ENCODE measurements at places on chromosomes 16 and 17.
A peak's percentile ranks its signal among the peaks of the same experiment; 100 is the strongest.

GRCh38 chr17:4511199-4511932 lies 12.7 kb downstream of the SPNS2 start:
- DNase-seq = no peak

DNA sequence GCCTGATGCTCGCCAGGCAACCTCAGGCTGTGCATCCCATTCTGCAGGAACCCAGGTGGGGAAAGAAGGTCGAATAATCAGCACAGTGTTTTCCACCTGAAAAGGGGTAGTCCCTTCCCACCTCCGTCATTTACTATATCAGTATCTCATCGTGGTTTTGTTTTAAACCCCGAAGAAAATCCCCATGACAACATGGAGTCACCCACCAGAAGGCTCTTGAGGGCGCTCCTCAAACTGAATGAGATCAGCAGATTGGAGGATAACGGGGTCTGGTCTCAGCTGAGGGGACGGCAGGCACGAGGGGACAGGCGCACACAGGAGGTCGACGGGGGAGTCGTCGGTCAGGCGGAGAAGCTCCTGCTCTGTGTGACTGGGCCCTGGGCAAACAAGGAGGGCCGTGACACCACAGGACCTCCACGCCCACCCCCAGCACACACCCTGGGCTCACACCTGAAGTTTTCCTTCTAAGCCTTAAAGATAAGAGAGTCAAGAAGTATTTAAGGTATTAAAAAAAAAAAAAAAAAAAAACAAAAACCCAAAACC lies 44.2 kb downstream of the MARF1 start:
- no peak for DNase-seq

DNA sequence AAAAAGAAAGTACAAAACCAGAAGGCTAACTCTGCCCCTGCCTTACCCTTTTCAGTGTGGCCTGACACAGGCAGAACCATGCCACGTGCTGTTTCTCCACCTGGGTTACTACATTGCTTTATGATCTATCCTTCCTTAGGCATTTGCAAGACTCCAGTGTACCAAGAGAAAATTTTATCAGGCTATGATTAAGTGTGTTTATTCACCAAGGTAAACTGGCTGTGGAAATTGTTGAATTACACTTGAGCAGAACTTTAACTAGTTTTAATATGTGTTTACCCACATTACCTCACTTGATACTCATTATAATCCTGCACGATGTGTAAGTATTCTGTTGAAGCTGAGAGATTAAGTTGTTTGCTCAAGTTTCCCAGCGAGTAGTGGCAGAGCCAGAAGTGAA lies 129.7 kb upstream of the MYOCD start:
- no peak for DNase-seq

DNA sequence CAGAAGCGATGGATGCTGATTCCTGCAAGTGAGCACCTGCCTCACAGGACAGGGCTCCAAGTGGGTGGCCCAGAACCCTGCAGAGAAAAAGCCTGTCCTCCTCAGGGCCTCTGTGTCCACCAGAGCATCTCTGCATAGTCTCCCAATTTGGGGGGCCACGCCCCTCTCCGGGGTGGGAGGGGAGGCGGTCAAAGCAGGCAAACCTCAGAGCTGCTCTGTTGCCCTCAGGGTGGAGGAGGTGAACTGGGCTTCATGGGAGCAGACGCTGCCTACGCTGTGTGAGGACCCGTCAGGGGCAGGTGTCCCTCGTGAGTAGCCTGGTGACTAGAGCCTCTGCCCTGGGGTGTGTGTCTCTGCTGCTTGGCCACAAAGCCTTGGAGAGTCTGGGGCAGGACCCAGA lies 19.3 kb downstream of the TRPV2 start:
- no peak for DNase-seq

DNA sequence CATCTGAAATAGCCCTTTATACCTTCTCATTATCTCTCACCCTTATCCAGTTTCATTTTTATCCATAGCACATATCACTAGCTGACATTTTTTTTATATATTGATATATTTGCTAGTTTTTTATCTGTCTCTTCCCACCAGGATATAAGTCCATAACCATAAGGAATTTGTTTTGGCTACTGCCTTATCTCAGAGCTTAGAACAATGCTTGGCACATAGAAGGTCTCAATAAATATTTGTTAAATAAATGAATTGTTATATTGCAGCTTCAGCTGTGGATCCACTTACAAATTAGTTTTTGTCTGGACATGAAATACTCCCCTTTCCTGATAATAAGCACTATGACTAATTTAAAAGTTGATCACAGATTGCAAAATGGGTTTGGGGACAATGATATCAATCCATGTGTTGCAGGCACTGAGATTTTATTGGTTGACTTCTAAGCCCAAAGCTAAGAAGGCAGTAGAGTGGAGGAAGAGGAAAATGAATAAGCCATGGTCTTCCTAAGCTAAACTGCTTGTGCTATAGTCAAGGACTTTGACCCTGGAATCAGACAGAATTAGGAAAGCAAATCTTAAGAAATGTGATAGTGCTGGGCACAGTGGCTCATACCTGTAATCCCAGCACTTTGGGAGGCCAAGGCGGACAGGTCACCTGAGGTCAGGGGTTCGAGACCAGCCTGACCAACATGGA lies 31.9 kb upstream of the YPEL2 start:
- no peak for DNase-seq

DNA sequence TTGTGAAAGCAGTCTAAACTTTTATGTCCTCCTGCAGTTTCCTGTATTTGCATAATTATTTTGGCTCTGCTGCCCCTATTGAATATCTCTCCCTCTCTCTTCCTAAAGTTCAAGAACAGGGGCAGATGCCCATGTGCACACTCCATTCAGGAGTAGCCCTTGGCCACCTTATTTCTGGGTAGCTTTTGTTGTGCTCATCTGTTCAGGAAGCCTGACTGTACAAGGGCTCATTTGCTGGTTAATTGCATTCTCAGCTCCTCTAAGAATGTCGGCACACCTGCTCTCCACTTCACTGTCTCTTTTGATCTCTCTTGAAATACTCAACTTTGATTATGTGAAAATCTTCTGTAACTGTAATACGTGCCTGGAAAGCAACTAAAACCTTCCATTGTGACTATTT lies 1378.8 kb upstream of the CDH8 start:
- no peak for DNase-seq

- no peak for DNase-seq
These were observed 30.2 kb downstream of the SALL1 start for GRCh38 chr16:51120730-51121347.

- no peak for DNase-seq
These were observed 22.9 kb downstream of the C1QTNF1 start for GRCh38 chr17:79046916-79047280.

DNA sequence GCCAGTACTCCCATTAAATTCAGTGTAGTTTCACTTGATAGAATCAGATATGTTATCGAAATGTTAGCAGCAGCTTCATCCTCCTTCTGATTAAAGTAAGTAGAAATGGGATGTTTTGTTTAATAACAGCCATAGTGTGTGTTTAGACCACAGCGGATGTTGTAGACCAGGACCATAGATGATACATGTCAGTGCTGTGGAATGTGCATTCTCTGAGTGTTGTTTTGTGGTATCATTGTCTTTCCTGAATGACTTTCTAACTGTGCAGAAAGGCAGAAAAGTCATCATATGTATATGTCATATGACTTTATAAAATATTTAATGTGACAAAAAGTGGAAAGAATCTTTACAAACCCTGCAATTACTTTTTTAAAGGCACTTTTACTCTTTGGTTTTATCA lies 55.6 kb downstream of the CYLD start:
- no peak for DNase-seq

GRCh38 chr16:23801378-23801777 lies 34.4 kb upstream of the PRKCB start:
- peak; percentile 50 for DNase-seq

- DNase-seq = no peak
These were observed 15.0 kb upstream of the HEATR3 start for GRCh38 chr16:50050802-50051201.

DNA sequence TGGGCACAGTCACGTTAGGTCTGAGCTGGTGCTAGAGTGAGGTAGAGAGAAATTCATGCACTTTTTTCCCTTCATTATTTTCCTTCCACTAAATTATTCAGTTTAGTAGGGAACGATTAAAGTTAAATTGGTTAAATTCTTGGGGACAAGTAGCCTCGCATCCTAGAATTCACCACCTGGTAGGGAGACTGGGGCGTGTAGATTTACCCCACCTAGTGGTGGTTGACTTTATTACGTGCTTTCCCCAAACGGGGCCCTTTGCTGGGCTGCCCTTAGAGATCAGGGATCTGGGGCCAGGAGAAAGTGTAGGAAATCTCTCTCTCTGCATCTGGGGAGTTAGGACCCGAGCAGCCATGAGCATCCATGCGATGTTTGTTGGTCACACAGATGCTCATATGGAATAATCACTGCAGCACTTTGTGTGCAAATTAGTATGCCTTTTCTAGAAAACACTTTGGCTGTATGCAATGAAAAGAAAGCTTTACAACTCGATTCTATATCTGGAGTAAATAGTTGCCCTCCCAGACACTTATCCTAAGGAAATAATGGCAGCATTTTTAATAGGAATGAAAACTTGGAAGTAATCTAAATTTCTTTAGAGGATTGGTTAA lies 107.0 kb downstream of the PLCG2 start:
- DNase-seq = no peak

- no peak for DNase-seq
These were observed 796 bp downstream of the NPB start for GRCh38 chr17:81902653-81903414.

DNA sequence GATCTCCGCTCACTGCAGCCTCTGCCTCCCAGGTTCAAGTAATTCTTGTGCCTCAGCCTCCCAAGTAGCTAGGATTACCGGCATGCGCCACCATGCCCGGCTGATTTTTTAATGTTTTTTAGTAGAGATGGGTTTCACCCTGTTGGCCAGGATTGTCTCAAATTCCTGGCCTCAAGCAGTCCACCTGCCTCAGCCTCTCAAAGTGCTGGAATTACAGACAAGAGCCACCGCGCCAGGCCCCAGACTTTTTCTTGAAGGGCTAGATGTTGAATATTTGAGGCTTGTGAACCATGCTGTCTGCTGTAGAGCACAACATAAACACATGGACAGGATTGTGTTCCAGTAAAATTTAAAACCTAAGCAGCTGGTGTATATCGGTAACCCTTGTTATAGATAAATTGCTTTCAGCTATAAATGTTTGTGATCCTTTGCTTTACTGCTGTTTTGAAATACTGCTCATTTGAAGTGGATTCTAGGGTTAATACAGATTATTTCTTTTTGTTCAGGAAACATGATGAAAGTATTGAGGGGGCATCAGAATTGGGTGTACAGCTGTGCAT lies 12.4 kb downstream of the WSB1 start:
- DNase-seq = no peak

- no peak for DNase-seq
These were observed 51.6 kb downstream of the IKZF3 start for GRCh38 chr17:39812466-39812865.

DNA sequence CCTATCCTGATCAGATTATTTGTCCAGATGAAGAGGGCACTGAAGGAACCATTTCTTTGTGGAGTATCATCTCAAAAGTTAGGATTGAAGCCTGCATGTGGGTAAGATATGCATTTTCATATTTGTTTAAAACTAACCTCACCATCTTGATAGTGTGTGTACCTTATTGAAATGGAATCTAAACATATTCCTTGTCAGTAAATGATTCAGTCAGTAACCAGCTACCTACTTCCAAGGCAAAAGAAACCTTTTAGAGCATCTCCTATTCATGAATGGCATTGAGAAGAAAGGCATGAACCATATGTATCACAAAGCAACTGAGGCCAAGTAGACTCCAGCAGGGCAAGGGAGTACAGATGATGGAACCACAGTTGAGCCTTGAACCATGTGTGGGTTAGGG lies 57.6 kb downstream of the VMP1 start:
- no peak for DNase-seq

DNA sequence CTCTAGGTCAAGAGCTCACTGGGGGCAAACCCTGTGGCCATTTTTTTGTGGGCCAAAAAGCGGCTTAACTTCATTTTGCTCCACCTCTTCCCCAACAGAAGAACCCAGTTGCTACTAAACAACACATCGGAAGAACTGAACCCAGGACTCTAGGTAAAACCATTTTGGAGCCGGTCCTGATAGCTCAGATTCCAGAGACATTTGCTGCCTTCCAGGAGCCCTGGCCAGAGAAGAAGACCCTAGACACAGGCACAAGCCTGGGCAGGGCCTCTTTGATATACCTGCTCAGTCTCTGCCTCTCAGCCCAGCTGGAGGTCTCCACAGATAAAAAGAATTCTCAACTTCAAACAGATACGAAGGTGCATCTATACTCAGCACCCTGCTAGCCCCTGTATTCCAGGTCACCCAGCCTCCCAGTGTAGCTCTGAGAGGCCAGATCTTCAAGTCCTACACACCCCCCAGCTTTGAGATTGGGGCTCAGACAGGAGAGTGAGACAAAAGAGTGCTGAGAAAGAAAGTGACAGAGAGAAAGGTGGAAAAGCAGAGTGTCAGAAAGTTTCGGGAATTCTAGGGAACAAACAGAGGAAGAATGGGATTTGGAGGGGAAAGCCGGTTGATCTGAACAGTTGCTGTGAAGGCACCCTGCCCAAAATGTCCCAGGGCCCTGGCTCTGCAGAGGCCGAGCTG lies 6.6 kb upstream of the HOXB9 start:
- DNase-seq = no peak

GRCh38 chr16:83312015-83312717 lies 495.6 kb upstream of the HSBP1 start:
- no peak for DNase-seq

GRCh38 chr17:64269687-64270649 lies 6.9 kb upstream of the TEX2 start:
- no peak for DNase-seq

DNA sequence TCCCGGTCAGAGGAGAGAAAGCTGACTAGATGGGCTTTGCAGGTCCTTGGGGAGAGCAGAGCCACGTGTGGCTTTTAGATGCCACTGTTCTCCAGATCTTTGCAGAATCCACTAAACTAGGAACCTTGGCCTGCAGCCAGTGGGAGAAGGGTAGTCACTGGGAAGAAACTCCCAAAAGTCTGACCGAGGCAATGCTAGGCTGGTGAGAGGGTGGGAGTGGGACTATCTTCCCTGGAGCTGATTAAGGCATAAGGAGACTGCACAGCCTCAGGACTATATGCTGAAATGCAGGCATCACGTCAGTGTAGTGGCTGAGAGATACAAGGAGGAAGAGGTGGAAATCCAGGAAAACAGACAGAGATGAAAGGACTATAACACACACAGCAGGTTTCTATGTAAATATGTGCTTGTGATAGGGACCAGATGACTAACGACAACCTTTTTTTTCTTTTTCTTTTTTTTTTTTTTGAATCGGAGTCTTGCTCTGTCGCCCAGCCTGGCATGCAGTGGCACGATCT lies 2.2 kb upstream of the GSDMA start:
- no peak for DNase-seq

GRCh38 chr17:6981426-6981825 lies 14.4 kb upstream of the ALOX12 start:
- no peak for DNase-seq

DNA sequence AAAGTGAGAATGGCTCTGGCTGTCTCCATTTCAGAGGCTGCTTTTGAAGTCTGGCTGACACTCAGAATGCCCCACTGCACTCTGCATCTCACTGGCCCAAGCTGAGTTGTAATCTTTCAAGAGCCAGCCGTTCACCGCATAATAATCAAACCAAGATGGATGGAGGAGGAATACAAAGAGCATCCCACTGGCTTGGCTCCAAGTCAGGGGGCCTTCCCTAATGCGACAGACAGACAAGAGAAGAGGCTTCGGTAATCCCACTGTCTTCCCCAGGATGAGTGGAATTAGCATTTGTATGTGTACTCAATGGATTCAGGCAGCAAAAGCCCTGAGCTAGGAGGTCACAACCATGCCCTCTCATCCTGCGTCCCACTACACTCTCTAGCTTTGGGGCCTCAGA lies 68.0 kb downstream of the CBLN1 start:
- DNase-seq = no peak

Data from stimulated activated CD4-positive, alpha-beta T cell treated with anti-CD3 and anti-CD28 coated beads, TNF-alpha, amount 100 ng/mL, for 1 hour (primary cell).